Lung (tissue), 17 donors: ENCODE measurements at places on chromosomes 4 and X.

DNA sequence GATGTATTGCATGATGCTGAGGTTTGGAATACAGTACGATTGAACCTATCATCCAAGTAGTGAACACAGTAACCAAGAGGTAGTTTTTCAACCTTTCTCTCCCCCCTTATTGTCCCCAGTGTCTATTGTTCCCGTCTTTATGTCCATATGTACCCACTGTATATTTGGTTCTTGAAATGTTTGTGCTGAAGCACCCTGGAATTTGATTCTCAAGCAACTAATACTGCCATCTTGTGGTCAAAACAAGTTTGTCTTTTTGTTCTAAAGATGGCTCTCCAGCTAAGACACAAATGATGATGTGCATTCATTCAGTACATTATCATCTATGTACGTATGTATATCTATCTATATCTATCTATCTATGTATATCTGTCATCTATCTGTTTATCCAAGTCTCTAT lies 33.5 kb upstream of the DCX start:
- DNase-seq = no peak

- DNase-seq = no peak
Measured at GRCh38 chr4:177103619-177104018, 206.1 kb upstream of the NEIL3 start.

- DNase-seq = no peak
Measured at GRCh38 chr4:24677909-24678308, 93.6 kb upstream of the DHX15 start.

DNA sequence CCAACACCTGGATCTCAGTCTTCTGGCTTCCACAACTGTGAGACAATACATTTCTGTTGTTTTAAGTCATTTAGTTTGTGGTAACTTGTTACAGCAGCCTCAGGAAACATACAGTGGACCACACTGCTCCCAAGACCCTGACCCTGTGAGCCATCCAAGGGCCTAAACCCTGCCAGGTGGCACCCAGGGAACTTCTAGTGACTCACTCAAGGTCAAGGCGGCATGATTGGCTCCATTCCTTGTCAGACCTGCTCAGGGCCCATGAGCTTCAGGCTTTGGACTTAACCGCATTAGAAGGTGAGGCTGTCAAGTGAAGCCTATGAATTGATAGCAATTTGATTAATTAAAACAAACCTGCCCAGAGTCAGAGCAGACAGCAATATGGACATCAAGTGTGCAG lies 165.7 kb upstream of the MAMLD1 start:
- no peak for DNase-seq

GRCh38 chrX:147875866-147876596 lies 35.7 kb upstream of the FMR1 start:
- peak; percentile 22 for DNase-seq

- DNase-seq = no peak
Measured at GRCh38 chr4:80091184-80091583, 18.2 kb upstream of the ANTXR2 start.

- DNase-seq = no peak
Measured at GRCh38 chr4:160299177-160299576, 1196.3 kb downstream of the RAPGEF2 start.

GRCh38 chrX:13721819-13722519 lies 12.5 kb downstream of the TRAPPC2 start:
- peak; percentile 16 for DNase-seq

DNA sequence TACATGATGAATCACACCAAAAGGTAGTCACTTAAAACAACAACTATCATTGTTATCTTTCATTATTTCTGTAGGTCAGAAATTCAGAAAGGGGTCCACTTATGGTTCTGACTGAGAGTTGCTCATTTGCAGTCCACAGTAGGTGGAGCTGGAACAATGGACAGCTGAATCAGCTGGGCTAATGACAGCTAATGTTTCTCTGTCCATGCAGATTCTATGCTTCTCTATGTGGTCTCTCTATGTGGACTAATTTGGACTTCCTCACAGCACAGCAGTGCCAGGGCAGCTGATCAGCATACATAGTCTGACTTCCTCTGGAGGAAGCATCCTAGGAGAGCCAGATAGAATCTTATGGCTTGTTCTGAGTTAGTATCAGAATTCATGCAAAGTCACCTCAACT lies 131.7 kb upstream of the INTU start:
- DNase-seq = peak; percentile 36

- peak; percentile 92 for DNase-seq
Measured at GRCh38 chr4:70182517-70183167, 12.9 kb upstream of the ODAM start.

GRCh38 chr4:82721819-82722423 lies 76.7 kb downstream of the SCD5 start:
- no peak for DNase-seq

DNA sequence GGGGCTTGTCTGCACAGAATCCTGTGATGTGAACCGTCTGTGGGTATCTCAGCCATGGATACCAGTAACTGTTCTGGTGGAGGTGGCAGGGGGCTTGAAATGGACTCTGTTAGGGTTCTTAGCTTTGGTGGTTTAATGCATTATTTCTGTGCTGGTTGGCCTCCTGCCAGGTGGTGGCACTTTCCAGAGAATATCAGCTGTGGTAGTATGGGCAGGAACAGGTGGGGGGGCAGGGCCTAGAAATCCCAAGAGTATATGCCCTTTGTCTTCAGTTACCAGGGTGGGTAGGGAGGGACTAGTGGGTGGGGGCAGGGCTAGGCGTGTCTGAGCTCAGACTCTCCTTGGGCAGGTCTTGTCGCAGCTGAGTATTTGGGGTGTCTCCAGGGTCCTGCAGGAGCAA lies 106.7 kb downstream of the KIT start:
- DNase-seq = no peak

DNA sequence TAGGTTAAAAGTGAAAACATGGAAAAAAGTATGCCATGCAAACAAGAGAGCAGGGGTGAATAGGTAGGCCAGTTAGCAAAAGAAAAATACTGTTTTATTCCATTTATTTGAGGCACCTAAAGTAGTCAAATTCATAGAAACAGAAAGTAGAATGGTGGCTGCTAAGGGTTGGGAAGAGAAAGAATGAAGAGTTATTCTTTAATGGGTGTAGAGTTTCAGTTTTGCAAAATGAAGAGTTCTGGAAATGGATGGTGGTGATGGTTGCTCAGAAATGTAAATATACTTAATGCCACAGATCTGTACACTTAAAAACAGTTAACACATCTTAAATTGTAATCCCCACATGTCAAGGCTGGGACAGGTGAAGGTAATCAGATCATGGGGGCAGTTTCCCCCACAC lies 29.7 kb downstream of the PARM1 start:
- no peak for DNase-seq

DNA sequence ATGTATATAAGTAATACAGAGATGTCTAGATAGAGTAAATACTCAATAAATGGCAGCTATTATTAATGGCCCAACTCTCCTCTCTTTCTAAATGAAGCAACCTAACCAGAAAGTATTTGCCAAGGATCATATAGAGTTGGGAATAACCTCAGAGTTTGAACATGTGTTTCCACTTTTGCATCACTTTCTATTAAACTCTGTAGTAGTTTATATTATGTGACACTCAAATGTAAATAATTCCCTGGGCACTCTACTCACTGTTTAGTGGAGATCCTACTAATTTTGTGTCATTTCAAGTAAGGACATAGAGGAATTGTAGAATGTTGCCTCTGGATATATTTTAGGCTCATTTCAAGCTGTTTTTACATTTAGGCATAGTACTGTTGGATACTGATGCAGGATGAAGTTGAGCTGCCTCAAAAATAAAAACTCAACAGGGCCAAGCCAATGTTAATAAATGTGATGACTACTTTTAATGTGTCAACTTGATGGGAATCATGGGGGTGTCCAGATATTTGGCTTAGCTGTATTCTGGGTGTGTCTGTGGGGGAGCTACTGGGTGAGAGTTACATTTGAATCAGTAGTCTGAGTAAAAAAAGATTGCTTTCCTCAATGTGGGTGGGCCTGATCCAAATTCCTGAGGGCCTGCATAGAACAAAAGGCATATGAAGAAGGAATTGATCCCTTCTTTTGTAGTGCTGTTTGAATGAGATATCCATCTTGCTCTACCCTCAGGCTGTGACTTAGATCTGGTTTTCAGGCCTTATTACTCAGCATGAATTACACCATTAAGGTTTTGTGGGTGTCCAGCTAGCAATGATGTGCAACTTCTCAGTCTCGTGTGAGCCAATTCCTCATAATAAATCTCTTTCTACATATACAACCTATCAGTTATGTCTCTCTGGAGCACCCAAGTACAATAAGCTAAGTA lies 1368.2 kb downstream of the STIM2 start:
- peak; percentile 89 for DNase-seq

DNA sequence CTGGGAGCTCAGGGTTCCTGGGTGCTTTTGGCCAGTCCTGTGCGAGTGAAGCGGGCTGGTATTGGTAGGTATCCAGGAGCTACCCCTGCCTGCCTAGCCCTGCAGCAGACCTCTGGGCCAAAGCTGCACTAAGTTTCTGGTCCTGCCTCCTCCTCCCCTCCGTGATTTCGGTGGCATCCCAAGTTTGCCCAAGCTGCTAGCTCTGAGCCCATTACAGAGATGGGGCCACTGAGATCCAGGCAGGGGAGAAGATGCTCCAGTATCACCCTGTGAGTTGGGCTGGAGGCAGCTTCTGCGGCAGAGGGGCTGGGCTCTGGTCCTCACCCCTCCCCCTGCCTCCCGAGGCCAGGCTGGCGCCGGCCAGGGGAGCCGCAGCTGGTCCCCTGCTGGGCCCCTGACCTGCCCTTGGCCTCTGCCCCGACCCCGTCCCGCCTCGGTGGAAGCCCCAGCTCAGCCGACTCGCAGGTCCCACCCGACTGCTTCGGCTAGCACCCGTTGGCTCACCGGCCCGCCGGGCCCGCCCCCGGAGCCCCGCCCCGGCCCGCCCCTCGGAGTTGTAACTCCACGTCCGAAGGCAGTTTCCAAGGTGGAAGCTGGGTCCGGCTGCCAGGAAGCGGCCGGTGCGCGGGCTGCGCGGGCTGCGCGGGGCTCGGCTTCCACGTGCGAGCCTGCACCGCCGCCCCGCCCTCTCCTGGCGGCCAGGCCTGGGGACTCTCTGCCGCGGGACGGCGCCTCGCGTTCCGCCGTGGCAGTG lies at the start of gene DUSP9:
DUSP9 (plus strand) TSS at position 584 of the 754 bp plus-strand sequence. CDS start 751 bp downstream, outside the sequence.
- no peak for DNase-seq

- DNase-seq = no peak
Measured at GRCh38 chr4:56612282-56612681, 68.8 kb downstream of the HOPX start.

- no peak for DNase-seq
Measured at GRCh38 chrX:10828036-10828435, 207.7 kb upstream of the MID1 start.

DNA sequence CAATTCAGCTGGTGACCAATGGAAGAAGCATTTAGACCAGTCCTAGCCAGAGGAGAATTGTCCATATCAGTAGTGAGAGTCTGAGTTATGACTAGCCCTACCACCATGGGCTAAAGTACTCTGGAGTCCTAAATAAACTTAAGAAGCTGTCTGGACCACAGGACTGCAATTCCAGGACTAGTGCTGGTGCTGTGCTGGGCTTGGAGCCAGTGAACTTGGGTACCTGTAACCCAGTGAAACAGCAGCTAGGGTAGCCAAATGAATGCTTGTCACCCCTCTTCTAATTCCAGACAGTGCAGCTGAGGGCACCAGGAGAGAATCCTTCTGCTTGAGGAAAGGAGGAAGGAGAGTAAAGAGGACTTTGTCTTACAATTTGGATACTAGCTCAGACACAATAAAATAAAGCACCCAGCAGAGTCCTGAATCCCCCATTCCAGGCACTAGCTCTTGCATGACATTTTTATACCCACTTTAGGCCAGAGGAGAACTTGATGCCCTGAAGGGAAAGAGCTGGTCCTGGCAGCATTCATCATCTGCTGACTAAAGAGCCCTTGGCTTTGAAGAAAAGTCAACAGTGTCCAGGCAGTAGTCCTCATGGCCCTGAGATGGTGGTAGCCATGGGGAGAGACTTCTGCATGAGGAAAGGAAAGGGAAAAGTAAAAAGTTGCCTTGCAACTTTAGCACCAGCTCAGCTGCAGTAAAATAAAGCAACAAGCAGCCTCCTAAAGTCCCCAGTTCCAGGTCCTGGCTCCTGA lies 2675.7 kb downstream of the PCDH7 start:
- no peak for DNase-seq

DNA sequence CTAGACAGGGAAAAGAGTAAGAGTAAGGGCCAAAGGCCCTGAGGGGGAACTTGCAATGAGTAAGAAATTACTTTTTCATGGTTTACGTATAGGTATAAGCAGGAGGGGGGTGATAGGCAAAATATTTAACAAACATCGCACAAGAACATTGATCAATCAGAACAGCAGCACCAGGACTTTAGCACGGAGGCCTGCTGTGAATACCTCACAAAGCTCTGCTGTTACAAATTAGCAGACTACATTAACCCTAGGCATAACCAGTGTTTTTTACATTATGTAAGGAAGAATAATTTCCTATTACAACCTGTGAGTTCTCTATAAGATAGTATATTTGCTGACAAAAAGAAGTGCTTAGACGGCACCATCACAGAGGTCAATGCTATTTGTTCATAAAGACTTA lies 44.9 kb downstream of the PPARGC1A start:
- DNase-seq = no peak

DNA sequence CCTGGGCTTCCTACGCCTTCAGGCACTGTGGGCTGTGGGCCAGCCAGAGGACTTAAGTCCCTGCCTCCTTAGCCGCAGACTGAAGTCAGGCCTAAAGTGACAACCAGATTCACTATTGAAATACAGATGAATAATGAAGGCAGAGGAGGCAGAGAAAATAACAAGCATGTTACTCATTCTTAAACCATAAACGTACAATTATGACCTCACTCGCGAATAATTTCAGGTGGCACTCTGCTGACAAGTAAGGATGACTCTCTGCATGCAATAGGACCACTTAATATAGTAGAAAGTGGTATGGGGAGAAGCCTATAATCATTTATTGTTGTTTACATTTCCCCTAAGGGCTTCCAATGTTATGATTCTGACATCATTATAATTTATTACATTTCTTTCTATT lies 409.2 kb upstream of the FGF13 start:
- DNase-seq = no peak

DNA sequence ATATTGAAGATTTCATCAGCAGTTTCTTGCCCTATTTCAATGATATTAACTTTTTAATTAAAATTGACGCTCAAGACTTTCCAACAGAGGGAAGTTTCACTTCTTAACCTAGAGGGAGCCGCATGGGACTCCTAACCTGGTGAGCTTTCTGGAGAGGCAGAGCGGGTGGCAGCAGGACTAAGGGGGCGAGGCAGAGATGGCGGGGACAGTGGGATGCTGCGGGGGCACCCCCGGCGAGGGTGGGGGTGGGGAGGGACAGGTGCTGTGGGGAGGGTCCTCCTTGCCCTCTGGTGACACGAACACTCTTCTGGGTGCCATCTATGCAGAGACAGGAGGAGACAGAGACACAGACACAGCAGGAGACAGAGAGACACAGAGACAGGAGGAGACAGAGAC lies 104.4 kb downstream of the ADRA2C start:
- DNase-seq = no peak

- DNase-seq = no peak
Measured at GRCh38 chrX:153878345-153878744, 7.6 kb downstream of the L1CAM start.

GRCh38 chr4:159169404-159170302 lies 66.8 kb downstream of the RAPGEF2 start:
- DNase-seq = no peak
